GM12864 (cell line): ENCODE measurements at places on chromosomes 2 and 18.

DNA sequence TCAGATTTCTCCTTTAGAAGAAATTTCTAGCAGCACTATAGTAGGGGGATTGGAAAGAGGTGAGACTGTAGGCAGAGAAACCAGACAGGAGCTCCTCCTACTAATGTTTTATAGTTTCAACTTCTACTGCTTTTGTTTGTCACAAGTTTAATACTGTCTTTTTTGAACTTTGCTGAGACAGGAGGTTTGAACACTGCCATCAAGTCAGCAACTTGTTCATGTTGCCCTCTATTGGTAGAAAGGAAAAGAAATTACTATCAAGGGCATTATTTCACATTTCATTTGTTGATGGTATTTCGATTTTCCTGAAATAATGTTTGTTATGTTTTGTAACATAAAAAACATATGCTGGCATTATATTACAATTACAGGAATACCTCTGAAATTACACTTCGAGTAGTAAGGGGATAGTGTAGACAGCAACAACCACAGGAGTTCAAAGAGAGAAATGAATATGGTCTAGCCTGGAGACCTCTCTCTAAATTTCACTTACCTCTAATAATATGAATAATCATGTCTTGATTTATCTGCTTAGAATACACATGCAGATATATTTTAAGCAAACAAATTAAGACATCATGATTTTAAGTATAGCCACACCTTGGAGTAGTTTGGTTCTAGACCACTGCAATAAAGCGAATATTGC, 12.4 kb upstream of the CCDC88A start:
- DNase-seq, result no peak

DNA sequence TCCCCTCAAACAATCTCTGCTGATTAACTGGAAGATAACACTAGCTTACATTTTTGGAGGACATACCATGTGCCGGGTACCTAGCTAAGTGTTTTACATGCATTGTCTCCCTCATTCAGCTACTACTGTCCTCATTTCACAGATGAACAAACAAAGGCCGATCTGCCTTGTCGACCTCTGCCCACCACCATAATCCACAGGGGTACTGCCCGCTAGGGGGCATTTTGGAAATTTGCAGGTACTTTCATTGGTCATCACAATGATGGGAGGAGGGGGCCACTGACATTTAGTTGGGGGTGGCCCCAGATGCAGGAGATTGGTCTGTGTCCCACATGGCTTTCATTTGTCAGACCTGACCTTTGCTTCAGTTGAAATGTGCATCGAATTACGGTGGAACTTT, 3.9 kb upstream of the TMEM163 start:
- DNase-seq, result no peak

DNA sequence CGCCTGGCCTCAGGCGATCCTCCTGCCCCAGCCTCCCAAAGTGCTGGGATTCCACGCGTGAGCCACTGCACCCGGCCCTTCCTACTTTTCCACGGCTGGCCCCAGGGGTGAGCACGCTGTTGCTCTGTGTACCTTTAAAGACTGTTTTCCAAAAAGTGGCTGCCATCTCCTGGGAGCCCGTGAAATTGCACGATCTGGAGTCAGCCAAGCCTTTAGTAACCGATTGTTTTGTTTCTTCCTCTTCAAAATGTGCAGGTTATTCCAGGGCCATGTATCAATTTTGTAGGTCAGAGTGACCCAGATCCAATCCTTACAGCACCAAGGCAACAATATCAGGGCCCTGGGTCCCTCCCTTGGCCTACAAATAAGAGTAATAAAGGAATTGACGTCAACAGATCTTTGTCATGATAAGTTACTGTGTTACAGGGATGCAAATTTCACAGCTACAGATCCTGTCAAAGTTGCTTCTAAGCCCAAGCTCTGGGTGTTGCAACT, 135.6 kb upstream of the ZNF236 start:
- DNase-seq, result no peak

DNA sequence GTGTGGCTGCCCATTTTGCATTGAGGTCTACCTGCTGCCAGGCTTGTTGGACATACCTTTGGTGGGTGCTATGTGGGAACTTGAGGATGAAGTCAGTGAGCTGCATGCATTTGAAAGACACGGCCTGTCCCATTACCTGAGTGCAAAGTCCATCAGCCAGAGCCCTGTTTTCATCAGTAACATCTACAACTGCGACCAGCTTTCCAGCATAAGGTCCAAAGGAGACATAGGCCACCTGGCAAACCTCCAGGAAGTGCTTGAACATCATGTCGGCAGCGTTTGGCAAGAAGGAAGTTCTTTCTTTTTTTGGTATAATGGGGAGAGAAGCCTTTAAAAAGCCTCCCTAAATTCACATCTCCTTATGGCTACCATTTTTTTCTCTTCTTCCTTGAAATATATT, 143.1 kb downstream of the FAM161A start:
- no peak for DNase-seq

DNA sequence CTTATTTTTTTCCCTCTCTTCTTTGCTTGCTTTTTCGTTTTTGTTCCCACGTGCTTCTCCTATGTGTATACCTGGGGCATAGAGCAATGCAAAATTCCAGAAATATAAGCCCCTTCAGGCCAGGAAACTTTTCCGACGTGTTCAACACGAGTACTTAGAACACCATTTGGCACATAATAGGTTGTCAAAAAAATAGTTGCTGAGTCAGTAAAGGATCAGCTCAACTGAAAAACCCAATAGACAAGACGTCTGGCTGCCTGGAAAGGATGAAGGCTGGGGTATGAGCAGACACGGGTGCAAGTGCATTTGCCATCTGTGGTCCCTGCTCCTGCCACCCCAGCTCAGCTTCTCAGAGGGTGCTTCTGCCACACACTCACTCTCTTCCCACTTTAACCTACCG, 823.0 kb upstream of the SOX11 start:
- DNase-seq, result no peak

- no peak for DNase-seq
Measured at GRCh38 chr2:127413782-127414637, 4.2 kb upstream of the PROC start.

DNA sequence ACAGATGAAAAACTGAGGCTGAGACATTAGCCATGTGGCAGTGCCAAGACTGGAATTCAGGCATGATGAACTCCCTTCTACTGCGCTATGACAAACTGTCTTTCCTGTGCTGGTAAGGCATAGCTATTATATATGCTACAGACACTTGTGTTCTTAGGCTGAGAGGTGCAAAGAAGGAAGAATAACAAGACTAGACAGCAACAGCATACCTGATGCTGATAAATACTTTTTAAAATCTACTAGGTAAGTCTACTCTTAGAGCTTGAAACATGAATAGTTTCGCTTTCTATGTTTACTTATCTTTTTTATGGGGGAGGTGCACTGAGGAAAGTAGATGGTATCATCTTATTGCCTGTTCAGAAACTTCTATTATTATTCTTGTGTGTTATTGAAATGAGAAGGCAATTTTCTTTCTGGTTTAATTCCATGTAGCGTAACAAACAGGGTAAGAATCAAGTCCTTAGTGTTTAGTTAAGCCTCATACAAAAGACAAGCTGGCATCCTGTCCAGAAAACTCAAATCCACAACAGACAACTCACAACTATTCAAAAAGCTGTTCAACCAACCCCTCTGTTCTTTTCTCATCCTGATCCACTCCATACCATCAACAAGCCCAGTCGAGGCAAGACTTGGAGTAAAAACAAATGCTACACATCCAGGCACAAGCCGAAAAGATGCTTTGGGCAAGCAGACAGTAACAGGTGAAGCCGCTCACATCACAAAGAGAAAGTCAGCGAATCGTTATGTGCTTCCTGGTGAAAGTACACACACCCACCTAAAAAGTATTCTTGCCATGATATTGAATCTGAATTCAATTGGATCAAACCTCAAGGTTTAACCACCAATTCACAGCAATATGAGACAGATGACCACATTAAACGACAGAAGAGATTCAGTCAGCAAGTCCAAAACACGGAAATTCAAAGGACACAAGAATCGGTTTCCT, 1.5 kb downstream of the TTC32 start:
- no peak for DNase-seq

- DNase-seq, result no peak
Measured at GRCh38 chr2:163719331-163719730, 16.5 kb downstream of the FIGN start.

- DNase-seq, result peak; percentile 43
Measured at GRCh38 chr2:201904538-201905420, 98.4 kb downstream of the CDK15 start.

GRCh38 chr2:189555232-189555631, 25.4 kb downstream of the SLC40A1 start:
- DNase-seq, result no peak

GRCh38 chr18:6865251-6865650, 135.7 kb downstream of the ARHGAP28 start:
- DNase-seq, result no peak

DNA sequence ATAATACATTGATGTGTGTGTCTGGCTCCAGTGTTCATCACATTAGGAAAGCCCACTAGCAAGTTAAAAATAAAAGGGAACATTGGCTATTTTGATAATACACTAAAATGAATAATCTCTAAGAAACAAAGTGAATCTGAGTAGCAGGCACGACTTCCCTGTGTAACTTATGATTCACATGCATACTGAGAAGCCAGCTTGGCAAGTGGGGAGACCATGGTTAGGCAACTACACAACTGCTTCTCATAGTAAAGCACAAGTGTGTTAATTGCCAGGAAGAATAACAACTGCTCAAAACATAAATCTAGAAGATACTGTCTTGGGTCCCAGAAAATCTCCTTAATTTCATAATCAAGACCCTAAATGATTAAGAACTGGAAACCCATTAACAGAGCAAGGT, 4.0 kb downstream of the MYO5B start:
- no peak for DNase-seq

DNA sequence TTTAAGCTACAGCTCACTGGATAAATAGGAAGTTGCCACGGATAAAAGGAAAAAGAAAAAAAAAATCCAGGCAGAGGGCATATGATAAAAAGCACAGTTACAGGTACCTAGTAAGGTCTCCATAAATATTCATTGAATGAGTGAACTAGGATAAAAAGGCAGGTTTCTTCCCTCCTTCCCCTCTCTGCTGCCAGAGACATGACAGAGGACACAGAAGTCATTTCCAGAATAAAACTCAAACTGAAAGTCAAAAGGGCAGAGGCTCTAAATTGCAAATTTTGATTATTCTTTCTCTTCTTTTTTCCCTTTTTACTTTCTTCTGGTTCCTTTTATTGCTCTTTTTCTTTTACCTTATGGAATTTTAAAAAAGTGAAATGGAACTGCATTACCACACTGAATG, 7.7 kb downstream of the CD302 start:
- DNase-seq, result no peak

DNA sequence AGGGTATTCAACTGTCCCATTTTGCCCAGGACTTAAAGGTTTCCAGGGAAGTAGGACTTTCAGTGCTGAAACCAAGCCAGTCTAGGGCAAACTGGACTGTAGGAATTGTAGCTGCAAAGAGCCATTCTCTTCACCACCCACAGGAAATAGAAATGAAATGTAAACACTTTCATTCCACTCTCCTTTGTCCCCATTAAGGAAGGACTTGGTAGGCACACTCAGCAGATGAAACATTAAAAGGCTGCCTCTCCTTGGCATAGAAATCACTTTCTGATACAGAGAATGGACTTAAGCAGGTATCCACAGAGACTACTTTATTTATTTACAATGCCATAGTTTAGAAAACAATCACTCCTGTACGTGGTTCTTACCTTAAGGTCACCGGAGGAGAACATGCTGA, 102.9 kb upstream of the CCDC195 start:
- no peak for DNase-seq

- no peak for DNase-seq
Measured at GRCh38 chr2:172047566-172048507, 37.5 kb upstream of the DLX1 start.

DNA sequence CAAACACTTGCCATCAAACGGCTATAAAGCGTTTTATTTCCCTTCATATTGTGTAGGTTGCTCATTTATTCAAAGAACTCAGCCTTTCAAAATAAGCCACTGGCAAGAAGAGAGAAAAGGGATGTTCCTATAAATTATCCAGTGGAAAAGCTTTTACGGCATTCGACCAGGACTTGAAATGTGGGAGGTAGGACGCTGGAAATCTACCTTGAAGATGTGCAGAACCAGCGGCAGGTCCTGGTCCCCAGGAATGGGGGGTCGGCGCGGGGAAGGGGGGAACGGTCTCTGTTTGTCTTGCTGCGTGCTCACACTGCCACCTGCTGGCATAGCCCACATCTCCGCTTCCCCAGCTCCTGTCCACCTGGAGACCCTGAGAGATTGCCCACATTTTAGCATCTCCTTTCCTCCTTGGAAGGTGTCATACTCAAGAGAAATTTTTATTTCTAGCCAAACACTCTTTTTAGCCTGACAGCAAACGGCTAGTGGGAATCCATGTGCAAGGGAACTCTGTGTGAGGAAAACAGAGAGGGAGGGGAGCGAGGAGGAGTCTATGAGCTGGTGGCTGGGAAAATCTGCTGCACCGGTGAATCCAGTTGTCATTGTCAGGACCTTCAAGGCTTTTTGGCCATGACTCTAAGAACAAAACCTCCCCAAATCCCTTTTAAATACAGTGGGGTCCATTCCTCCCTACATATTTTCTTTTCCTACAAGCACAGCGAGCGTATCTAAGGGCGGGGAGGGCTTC, 349.0 kb upstream of the PKDCC start:
- no peak for DNase-seq

DNA sequence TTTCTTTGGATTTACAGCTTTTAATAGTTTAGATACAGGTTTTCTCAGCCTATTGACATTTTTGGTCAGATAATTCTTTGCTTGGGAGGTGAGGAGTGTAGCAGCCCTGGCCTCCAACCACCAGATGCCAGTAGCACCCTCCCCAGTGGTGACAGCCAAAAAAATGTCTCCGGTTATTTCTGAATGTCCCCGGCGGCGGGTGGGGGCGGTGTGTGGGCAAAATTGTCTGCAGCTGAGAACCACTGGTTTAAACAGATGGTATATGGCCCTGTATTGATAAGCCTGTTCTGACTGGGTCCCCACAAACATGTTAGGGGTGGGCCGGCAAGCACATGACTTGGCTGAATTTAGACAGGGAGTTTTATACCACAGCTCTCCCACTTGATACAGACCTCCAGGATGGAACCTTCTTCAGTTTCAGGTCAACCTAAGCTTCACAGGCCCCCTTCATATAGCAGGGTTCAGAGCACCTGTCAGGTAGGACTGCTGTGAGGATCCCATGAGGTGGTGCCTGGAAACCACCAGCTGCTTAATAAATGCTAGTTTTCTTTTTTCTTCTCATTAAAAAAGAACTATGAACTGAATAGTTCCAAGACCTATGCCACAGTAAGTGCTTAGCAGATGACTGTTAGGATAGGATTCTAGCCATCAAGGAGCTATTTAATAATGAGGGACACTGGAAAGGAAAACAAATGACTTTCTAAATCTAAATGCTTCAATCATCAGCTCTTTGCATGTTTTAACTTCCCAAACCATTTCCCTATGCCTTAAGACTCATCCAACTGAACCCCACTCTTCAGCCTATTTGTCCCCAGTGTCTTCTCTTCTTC, 18.1 kb downstream of the LPIN2 start:
- DNase-seq, result no peak
